NCI-H1105 (cell line): ENCODE measurements at places on chromosomes 4 and X.

DNA sequence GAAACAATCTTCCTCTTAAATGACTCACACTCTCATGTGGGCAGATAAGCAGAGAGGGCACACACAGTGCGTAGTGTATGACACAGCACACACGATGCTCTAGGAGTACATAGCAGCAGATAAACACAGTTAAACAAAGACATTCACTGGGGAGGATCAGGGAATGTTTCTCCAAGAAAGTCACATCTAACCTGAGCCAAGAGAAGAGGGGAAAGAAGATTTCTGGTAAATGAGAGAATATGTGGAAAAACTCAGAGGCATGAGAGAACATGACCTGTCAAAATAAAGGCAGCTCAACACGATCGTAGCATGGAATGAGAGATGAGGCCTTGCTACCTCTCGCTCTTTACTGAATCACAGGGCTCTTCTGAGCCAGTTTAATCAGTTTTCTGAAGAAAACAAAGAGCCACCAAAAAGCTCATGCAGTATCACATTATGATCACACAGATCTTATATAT, 251.0 kb downstream of the ANK2 start:
- DNase-seq = no peak

GRCh38 chr4:3673716-3674478, 92.3 kb upstream of the ADRA2C start:
- DNase-seq = no peak

DNA sequence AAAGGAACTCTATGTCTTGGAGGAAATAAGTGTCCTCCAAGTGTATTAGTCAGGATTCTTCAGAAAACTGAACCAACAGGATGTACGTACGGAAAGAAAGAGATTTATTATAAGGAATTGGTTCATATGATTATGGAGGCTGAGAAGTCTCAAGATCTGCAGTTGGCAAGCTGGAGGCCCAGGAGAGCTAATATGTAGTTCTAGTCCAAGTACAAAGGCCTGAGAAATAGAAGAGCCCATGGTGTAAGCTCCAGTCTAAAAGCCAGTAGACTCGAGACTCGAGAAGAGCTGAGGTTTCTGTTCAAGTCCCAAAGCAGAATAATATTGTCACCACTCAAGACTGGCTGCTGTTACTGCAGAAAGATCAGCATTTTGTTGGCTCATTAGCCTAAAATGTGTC, 65.3 kb upstream of the EFNB1 start:
- no peak for DNase-seq

DNA sequence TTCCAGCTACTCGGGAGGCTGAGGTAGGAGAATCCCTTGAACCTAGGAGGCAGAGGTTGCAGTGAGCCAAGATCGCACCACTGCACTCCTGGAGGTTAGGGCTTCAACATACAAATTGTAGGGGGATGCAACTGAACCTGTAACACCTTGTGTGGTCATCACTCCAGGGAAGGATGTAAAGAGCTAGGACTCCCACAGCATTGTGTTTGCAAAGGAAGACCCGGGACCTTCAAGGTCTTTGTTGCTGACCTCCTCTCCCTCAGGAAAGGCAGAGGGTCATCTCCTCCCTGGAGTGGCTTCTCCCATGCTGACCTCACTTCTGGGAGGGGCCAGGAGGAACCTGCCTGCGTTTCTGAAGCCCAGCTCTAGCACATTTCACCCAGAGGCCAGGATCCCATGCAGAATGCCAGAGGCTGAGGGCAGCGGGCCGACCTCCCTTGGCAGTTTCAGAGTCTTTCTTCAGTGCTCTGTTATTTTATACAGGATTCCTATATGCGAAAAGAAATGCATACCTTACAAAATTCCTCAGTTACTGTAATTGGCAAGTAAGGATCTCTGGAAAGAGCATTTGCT, 80.2 kb downstream of the HTRA3 start:
- DNase-seq = no peak

DNA sequence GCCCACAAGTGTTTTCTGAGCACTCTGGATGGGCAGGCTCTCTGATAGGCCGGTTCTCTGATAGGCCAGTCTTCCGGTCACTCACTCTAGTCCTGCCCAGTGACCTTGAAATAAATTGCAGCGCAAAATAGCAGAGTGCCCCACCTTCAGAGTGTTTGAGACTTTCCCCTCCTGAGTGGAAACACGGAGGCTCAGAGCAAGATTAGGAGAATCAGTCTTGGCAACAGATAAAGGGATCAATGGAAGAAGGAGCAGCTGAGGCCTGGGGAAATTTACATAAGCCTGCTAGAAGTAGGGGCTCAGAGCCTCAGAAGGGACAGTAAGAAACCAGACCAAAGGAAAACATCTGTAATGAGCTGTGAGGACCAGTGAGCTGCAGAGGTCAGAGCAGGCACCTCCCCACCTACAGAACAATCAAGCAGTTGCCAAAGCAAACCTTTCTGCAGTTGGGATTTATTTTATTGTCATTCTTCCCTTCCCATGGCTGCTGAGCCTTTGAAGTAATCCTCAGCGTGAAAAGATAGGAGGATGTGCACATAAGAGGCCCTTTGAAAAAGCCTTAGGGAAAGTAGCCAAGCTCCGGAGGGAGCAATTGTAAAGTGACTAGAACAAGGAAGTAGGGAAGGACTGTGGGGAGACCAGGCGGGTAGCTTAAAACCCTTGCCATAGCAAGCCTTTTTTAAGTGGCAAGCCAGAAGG, 89.1 kb upstream of the TSPAN5 start:
- DNase-seq = no peak

GRCh38 chrX:9997524-9997923, 30.4 kb downstream of the CLDN34 start:
- DNase-seq = no peak
